Thoracic aorta (tissue), 2 donors: ENCODE measurements at places on chromosomes 12 and 14. TPM values are rescaled to one million over a fixed set of nuclear protein-coding genes. Genes with fewer than 3 reads are reported as not detected.

DNA sequence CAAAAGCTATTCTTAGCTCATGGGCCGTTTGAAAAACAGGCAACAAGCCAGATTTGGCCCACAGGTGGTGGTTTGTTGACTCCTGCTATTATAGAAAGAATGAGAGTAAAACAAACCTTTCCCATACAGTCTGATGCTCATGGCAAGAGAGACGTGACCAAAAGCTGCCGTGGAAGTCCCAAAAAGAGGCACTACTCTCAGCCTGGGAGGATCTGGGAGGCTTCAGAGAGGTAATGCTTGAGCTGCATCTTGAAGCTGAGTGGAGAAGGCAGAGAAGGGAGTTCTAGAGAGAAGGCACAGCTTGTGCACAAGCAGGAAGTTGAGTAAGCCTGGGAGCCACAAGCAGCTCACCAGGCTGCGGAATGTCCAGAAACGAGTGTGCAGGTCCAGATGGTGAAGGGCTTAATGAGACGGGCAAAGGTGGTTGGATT is 9.6 kb downstream of the PLXNC1 start:
- no peak overlapping the region for H3K27ac ChIP-seq
- no peaks in the 10 kb centered on the region for H3K36me3 ChIP-seq
- H3K27me3 ChIP-seq: no peaks in the 10 kb centered on the region
- H3K4me1 ChIP-seq: no peaks in the 10 kb centered on the region

DNA sequence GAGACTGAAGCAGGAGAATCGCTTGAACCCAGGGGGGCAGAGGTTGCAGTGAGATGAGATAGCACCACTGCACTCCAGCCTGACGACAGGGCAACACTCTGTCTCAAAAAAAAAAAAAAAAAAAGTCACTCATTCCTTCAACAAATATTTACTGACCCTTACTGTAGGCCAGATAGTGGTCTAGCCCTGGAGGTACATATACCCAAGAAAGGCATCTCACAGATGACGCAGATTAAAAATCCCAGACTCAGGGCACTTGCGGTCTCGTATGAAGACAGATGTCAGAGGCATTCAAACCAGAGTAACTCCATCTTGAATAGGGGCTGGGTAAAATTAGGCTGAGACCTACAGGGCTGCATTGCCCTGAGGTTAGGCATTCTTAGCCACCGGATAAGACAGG is 44.8 kb downstream of the CLMN start:
- DNase-seq: no peak
- H3K4me1 ChIP-seq: no peaks in the 10 kb centered on the region

DNA sequence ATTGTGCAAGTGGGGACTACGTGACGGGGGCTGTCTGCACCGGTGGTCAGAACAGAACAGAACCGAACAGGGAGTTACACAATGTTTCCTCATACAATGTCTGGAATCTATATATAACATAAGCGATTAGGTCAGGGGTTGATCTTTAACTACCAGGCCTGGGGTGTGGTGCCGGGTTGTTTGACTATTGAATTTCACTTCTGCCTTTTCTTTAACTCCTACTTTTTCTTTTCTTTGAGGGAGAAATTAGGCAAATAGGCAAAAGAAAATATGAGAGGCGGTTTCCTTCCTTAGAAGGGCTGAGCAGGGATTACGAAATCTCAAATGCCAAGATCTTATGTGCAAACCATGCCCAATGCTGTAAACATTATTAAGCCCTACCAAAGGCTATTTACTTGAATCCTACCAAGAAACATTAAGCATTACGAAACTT is 140.3 kb downstream of the SLC38A6 start:
- H3K27ac ChIP-seq: no peak overlapping the region
- no peaks in the 10 kb centered on the region for H3K36me3 ChIP-seq
- no peak overlapping the region for H3K4me3 ChIP-seq
- DNase-seq: no peak
- H3K4me1 ChIP-seq: peaks cover 3% of the 10 kb centered on the region

DNA sequence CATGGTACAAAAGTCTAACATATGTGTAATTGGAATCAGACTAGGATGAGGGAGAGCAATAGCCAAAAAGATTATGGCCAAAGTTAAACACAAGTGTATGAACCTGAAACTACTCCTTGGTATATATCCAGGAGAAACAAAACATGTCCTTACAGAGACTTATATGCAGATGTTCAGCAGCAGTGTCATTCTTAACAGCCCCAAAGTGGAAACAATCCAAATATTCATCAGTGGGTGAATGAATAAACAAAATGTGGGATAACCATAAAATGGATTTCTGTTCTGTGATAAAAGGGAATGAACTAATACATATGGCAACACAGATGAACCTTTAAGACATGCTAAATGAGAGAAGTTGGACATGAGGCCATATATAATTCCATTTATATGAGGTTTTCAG is 30.2 kb downstream of the PWP1 start:
- no peak overlapping the region for H3K4me3 ChIP-seq
- H3K27me3 ChIP-seq: no peaks in the 10 kb centered on the region
- peaks cover 32% of the 10 kb centered on the region for H3K36me3 ChIP-seq
- H3K27ac ChIP-seq: no peak overlapping the region
- no peak for DNase-seq

DNA sequence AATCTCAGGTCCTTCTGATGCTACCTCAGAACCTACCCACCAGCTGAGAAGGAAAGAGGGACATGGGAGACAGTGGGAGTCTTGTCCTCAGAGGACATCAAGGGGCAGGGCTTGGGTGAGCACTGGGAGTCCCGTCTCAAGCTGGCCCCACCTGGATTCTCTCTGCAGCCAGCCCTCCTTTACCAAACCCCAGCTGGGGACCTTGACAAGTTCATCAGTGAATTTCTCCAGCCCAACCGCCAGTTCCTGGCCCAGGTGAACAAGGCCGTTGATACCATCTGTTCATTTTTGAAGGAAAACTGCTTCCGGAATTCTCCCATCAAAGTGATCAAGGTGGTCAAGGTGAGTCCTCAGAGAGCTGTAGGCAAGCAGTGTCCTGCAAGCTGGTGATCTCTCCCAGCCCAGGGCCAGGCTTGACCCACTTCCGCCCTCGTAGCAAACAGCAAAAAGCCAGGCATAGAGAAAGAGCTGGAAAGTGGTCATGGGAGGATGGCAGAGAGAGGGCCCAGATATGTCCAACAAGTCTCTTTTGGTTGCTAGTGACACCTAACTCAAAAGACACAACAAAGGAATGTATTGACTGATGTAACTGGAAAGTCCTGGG is 14.2 kb upstream of the OAS2 start:
- H3K36me3 ChIP-seq: peaks cover 13% of the 10 kb centered on the region
- no peaks in the 10 kb centered on the region for H3K4me1 ChIP-seq
- H3K27me3 ChIP-seq: no peaks in the 10 kb centered on the region
- DNase-seq: no peak

DNA sequence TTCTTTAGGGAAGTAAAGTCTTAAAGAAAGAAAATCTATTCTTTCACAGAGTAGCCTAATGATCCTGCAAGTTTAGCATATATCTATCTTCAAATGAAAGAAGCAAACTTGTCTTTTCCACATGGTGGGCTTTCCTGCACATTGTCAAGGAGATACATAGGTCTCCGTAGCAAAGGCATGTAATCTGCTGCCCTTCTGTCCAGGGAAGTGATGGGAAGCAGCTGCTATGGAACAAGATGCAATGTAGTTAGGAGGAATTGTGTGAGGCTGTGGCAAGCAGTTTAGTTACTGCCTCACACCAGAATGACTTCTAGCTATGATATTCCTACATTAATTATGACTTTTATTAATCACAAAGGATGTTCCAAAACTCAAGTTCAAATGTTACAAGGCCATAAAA is 174.4 kb downstream of the PDZRN4 start:
- H3K27me3 ChIP-seq: no peaks in the 10 kb centered on the region
- no peak overlapping the region for H3K27ac ChIP-seq
- no peak for DNase-seq
- H3K4me1 ChIP-seq: no peaks in the 10 kb centered on the region
- H3K36me3 ChIP-seq: no peaks in the 10 kb centered on the region
- no peak overlapping the region for H3K4me3 ChIP-seq

DNA sequence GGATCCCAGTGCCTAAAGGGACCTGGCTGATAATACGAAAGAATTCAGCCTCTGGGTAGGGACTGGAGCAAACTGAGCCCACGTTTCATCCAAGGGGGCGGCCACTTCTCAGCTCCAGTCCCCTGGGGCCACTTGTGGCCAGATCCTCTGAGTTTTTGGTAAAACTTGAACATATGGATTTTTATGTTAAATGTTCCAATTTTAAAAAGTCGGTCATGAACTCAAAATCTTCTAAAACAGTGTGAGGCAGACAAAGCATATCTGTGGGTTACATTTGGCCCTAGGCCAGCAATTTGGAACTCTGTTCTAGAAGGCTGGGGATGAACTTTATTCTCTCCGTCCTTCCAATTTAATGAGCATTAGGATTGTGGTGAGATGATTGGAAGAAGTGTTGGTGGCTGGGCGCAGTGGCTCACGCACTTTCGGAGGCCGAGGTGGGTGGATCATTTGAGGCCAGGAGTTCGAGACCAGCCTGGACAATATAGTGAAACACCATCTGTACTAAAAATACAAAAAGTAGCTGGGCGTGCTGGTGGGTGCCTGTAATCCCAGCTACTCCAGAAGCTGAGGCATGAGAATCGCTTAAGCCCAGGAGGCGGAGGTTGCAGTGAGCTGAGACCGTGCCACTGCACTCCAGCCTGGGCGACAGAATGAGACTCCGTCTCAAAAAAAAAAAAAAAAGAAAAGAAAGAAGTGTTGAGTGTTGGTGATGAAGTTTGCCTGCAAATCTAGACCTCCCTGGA is 3.0 kb upstream of the PPP1CC start:
- H3K4me3 ChIP-seq: no peak overlapping the region
- H3K27ac ChIP-seq: no peak overlapping the region
- H3K36me3 ChIP-seq: no peaks in the 10 kb centered on the region
- peaks cover 21% of the 10 kb centered on the region for H3K4me1 ChIP-seq
- DNase-seq: no peak
- H3K27me3 ChIP-seq: no peaks in the 10 kb centered on the region

DNA sequence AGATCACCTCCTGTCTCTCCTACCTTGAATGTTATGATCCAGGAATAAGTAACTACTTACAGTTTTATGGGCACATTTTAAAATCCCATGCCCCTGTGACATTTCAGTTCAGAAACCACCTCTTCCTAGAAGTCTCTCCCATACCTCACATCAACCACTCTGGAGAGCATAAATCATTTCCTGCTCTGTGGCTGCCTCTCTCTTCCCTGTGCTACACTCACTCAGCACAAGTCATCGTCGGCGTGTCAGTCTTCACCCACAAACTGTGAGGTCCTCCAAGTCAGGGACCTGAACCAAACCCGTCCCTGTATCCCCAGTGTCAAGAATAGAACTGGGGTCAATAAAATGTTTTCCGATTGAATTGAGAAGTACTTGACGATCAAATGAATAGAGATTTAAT is 863.3 kb downstream of the BCL11B start:
- no peak overlapping the region for H3K4me3 ChIP-seq
- H3K27me3 ChIP-seq: no peaks in the 10 kb centered on the region
- no peak for DNase-seq
- no peaks in the 10 kb centered on the region for H3K4me1 ChIP-seq

DNA sequence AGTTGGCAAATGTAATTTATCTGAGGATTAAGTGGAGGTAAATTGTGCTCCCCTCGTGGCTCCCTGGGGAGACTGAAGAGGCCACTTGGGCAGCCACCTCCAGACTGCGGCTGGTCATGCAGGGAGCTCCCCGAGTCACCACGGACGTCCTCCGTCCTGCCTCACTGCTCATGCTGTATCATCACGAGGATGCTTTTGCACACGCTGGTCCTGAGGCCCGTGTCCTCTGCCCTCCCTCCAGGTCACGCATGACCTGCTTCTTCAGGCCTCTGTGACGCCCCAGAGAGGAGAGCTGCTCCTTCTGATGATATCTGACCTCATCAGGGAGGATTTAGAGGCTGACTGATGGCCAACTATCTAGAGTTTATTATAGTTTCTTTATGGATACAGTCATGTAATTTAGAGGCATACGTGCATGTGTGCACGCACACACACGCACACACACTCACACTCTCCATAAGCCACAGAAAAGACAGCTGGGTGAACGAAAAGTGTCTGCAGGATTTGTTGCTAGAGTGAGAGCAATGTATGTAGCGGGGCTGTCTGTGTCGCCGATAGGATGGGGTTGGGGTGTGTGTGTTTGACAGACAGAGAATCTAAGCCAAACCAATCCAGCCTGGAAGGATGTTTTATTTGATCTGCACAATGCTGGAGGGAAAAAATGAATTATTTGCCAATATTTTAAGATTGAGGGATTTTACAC is 160.0 kb downstream of the ADGRD1 start:
- H3K27me3 ChIP-seq: no peaks in the 10 kb centered on the region
- no peaks in the 10 kb centered on the region for H3K4me1 ChIP-seq
- H3K27ac ChIP-seq: no peak overlapping the region
- no peaks in the 10 kb centered on the region for H3K36me3 ChIP-seq
- H3K4me3 ChIP-seq: no peak overlapping the region

DNA sequence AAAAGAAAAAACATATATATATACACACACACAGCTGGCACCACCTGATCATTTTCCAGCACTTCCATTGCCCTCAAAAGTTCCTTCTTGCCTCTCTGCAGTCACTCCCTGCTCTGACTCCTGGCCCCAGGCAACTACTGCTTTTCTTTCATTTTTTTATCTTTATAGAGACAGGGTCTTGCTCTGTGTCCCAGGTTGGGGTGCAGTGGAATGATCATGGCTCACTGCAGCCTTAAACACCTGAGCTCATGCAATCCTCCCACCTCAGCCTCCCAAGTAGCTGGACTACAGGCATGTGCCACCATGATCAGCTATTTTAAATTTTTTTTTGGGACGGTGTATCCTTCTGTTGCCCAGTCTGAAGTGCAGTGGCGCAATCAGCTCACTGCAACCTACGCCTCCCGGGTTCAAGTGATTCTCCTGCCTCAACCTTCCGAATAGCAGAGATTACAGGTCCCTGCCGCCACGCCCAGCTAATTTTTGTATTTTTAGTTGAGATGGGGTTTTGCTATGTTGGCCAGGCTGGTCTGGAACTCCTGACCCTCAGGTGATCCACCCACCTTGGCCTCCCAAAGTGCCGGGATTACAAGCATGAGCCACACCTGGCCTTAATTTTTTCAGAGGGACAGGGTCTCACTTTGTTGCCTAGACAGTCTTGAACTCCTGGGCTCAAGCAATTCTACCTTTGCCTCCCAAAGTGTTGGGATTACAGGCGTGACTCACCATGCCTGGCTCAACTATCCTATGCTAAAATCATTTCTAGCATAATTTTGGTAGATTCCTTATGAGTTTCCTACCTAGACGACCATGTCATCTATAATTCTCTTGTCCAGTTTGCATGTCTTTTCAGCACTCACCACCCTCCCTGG is 7.8 kb downstream of the HSP90AA1 start:
- H3K36me3 ChIP-seq: peaks cover 48% of the 10 kb centered on the region
- no peak overlapping the region for H3K4me3 ChIP-seq

DNA sequence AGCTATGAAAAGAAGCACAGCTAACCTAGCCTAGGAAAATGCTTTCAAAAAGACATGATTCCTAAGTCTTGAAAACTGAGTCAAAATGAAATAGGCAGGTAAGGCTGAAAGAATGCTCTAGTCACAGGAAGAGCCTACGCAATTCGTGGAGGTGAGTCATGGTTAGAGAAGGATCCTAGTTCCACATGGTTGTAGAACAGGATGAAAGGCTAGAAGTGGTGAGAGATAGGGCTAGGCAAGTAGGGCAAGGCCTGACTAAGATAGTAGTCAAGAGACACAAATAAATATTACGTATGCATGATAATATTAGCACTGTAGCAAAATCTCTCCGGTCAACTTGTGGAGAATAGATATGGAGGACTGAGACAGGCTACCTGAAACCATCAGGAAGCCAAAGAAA is 47.2 kb downstream of the PLCZ1 start:
- H3K4me1 ChIP-seq: no peaks in the 10 kb centered on the region
- no peak overlapping the region for H3K4me3 ChIP-seq
- no peak overlapping the region for H3K27ac ChIP-seq
- H3K36me3 ChIP-seq: no peaks in the 10 kb centered on the region
- DNase-seq: no peak

PYGL gene
- total RNA-seq: 39.9 TPM

AMN gene
- not detected for total RNA-seq

TMEM233 gene
- not detected for total RNA-seq

SINHCAF gene
- 10.2 TPM for total RNA-seq

LRTM2 gene
- total RNA-seq: not detected

TMCC3 gene
- total RNA-seq: 6.9 TPM
